ENCODE measurements at places on chromosomes 5 and 9.
A peak's percentile ranks its signal among the peaks of the same experiment; 100 is the strongest.

GRCh38 chr5:72515211-72515610 lies 8.0 kb upstream of the ZNF366 start:
- no peak for DNase-seq

DNA sequence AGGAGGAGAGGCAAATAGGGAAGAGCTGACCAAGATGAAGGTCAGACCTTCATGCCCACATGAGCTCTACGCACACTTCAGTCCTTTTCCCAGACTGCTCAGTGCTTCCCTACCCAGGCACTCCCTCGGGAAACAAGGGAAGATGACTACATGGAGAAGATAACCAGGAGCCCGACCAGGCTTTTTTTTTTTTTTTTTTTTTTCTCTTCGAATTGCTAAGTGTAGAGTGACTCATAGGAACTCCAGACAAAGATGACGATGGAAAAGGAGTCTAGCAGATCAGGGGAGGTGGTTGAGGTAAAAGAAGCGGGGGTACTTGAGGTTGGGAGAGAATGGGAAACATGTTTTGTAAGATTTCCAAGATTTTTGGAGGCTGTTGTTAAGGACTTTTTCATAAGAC lies 526.1 kb downstream of the BNC2 start:
- DNase-seq, result no peak

- DNase-seq, result no peak
Observed at GRCh38 chr9:13088720-13089427, 190.6 kb downstream of the MPDZ start.

- DNase-seq, result no peak
Observed at GRCh38 chr9:93154293-93154903, 20.3 kb upstream of the NINJ1 start.

- no peak for DNase-seq
Observed at GRCh38 chr5:129858131-129858675, 46.1 kb upstream of the CHSY3 start.

DNA sequence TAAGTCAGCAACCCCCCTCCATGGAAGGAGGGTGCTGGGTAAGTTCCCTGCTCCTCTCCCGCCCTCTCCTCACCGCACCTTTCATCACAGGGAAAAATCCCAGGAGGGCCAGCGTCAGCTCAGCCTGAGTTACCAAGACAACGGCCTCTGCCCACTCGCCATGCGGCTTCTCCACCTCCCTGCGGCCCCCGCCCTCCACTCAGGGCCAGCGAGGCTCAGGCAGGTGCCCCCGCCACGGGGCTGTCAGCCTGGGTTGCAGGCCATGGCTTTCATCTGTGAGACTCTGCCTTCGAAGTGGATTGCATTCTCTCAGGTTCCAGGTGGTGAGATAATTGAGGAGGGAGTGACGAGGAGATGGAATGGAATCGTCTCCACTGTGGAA lies 27.2 kb upstream of the LAMC3 start:
- no peak for DNase-seq

DNA sequence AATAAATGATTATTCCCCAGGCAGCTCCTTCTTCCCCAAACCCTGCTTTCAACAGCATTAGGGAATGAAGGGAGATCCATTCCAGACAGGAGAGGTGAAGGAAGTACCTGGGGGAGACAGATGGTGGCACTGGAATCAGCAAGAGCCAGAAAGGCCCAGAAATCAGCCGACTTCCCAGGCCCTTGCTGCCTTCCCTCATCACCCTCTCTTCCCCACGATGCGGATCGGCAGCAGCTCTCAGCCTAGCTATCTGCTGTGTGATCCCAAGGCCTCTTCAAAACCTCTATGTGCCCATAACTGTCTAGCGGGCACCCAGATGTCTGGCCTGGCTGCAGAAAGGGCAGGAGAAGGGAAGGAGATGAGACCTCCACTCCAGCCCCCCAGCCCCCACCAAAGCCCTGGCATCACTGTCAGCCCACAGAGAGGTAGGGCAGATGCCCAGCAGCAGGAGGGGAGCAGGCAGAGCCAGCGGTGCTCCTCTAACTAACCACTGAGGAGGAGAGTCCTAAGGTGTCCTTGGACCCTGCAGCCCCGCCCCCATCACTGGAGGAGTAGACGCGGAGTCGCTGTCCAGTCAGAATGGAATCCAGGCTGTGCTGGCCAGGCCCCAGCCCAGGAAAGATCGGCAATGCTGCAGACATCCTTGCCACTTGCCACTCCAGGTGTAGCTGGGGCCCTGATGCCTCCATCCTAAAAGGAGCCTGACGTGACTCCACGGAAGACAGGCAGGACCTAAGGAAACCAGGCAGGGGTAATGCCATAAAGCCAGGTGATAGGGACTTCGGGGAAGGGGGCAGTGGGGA lies 12.7 kb downstream of the CNTFR start:
- no peak for DNase-seq

- DNase-seq, result no peak
Observed at GRCh38 chr5:132025403-132025971, 14.0 kb upstream of the ACSL6 start.

GRCh38 chr9:138080979-138081378 lies 203.4 kb downstream of the CACNA1B start:
- no peak for DNase-seq

DNA sequence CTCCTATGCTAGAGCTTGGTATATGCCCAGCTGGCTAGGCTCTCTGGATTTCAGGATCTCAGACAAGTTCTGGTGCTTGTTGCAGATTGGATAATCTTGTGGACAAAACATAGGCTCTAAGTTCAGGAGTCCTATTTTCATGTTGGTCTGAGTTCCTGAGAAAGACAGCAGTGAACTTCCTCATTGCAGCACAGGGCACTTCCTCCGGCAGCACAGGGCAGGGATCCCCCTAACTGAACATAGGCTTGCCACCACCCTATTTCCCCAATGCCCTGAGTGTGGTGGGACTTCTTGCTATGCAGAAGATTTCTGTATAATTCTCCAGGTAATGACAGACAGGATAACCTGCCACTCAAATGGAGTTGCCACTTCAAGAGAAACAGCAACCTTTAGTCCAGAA lies 220.1 kb downstream of the PIK3R1 start:
- peak; percentile 54 for DNase-seq

DNA sequence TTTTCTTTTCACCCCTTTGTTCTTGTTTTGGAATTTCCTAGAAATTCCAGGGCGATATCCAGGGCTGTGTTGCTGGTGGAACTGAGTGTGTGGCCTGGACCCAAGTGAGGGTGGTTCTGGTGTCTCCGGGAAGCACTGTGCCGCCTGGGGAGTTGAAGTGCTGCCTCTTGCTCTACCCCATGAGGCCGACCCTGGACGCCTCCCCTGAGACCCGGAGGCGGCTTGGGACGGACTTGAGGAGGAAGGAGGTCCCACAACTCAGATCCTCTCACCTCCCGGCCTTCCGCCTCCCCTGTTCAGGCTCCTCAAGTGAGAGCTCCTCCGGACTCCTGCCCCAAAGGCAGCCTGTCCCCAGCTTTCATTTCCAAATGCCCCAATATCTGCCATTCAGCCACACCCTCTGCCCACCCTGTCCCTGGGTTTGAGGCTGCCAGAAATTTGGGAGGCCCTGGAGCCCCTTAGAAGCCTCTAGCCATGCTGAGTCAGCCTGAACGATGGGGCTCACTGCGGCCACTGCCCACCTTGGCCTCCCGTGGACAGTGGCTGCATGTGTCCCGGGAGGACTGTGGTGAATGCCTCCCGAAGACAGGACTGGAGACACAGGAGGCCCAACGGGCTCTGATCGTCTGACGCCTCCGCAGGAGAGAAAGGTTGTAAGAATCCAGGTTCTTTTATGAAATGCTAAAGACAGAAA lies 42.6 kb upstream of the SLC6A19 start:
- DNase-seq, result no peak

DNA sequence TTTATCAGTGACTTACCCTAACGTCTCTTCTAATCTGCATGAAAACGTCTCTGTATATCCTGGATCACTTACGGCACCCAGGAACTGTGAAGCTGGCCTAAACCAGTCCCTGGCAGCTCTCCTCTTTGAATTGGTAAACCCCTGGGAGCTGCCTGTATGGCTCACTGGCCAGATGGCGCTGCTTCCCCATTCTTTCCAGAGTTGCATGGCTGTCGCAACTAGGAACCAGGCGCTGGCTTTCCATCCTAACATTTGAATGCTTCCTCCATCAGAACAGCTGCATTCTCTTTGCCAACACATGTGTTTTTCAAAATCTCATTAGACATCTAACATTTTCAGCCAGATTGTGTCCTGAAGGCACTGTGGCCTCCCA lies 8.0 kb upstream of the PCA3 start:
- no peak for DNase-seq

- DNase-seq, result no peak
Observed at GRCh38 chr5:82422751-82423181, 144.6 kb upstream of the RPS23 start.

- DNase-seq, result no peak
Observed at GRCh38 chr5:36939969-36940858, 63.6 kb downstream of the NIPBL start.

DNA sequence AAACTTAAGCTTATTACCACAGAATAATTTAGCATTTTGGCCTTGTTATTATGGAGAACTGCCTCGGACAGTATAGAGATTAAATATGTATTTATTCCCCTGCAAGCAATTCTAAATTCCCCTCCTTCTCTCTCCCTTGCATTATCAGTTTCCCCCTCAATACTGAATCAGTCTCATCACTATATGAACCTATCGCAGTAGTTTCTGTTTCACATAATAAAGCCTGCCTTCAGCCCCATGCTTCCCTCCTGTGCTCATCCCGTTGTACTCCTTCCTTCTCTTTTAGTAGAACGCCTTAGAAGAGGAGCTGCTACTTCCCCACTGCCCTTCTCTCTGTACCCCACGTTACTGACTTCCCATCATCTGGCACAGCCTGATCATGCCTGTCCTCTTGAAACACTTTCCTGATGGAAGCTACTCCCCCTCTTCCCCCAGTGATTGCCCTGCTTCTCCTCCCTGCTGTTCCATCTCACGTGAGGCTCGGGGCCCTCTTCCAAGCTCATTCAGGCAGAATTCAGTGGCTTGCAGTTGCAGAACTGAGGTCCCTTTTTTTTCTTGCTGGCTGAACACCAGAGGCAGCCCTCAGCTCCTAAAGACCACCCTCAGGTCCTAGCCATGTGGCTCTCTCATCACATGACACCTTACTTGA lies 93.4 kb downstream of the PPIC start:
- DNase-seq, result no peak

GRCh38 chr5:127564002-127564769 lies 46.7 kb downstream of the PRRC1 start:
- peak; percentile 41 for DNase-seq

- DNase-seq, result no peak
Observed at GRCh38 chr9:115035841-115036612, 81.9 kb downstream of the TNC start.

DNA sequence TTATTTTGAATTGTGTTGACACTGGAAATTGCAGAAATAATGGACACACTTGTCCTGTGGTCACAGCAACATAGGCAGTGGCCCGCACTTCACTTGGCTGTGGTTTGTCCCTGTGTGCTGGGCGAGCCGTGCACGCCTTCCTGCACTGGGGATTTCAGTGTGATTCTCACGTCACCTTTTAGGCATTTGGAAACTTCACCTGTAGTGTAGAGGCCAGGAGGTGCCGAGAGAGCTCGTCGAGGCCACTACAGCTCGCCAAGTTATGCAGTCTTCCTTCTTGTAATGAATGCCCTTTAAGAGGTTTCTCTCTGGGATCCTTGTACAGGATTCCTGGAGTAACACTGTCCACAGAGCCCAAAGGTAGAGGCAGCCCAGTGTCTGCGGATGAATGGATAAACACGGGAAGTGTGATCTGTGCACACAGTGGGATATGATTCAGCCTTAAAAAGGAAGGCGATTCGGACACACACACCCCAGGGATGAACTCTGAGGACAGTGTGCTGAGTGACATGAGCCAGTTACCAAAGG lies 14.7 kb downstream of the TRAF2 start:
- no peak for DNase-seq

- DNase-seq, result no peak
Observed at GRCh38 chr9:18795947-18796671, 236.9 kb downstream of the SAXO1 start.

- no peak for DNase-seq
Observed at GRCh38 chr5:26034813-26035212, 1003.6 kb downstream of the CDH9 start.

DNA sequence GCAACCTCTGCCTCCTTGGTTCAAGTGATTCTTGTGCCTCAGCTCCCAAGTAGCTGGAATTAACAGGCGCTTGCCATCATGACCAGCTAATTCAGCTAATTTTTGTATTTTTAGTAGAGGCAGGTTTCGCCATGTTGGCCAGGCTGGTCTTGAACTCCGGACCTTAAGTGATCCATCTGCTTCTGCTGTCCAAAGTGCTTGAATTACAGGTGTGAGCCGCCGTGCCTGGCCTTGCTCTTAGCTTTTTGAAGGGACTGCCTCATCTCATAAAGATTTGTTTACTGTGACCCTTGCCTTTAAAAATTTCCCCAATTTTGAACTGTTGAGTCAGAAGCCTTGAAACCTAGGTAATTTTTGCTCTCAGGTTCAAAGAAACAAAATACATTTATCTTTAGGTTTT lies 17.3 kb downstream of the GPBP1 start:
- DNase-seq, result no peak
